Mesothelial cell of epicardium (in vitro differentiated cells): ENCODE measurements at places on chromosomes 1 and 21.

- H3K4me1 ChIP-seq = no peaks in the 10 kb centered on the region
- no peak for DNase-seq
- peaks cover 29% of the 10 kb centered on the region for H3K36me3 ChIP-seq
Observed at GRCh38 chr1:36177589-36178431, 21.9 kb downstream of the MAP7D1 start.

DNA sequence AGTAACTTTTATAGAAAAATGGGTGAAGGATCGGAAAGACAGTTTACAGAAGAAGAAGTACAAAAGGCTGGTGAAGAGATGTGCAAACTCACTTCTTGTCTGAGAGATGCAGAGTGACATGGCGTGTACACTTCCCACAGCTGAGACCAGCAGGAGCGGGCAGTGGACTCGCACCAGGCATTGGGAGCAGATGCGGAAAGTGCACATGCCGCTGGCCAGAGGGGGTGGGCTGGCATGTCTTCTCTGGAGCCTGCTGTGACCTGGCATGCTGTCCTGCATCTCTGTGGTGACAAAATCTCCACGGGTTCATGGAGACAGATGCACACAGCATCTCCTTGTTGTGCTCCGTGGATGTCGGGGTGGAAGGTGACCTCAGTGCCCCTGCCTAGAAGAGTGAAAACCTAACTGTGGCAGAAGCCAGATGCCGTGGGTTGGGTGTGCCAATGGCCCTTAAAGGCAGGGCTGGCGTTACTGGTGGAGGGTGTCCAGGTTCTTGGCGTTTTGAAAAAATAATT lies 128.6 kb upstream of the COL6A1 start:
- no peak for DNase-seq
- H3K4me1 ChIP-seq = peaks cover 25% of the 10 kb centered on the region
- no peak overlapping the region for H3K27ac ChIP-seq
- H3K27me3 ChIP-seq = peaks cover 2% of the 10 kb centered on the region

DNA sequence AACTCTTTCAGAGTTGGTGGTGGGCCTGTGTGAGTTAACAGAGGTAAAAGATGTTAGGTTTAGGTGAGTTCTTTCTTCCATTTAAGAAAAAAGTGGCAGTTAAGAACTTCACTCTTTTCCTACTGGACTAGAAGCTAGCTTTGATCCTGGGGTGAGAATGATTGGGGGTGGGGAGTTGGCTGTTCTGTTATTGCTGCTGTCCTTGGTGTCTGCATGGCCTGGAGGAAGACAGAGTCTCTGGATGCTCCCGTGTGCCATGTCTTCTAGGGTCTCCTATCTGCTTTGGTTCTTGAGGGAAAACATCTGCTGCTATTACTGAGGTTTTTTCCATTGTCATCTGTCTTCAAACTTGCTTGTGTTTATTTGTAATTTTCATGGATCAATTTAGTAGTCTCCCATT lies 275.7 kb downstream of the HLX start:
- H3K27me3 ChIP-seq = peaks cover 11% of the 10 kb centered on the region
- no peak overlapping the region for H3K27ac ChIP-seq
- DNase-seq = no peak

DNA sequence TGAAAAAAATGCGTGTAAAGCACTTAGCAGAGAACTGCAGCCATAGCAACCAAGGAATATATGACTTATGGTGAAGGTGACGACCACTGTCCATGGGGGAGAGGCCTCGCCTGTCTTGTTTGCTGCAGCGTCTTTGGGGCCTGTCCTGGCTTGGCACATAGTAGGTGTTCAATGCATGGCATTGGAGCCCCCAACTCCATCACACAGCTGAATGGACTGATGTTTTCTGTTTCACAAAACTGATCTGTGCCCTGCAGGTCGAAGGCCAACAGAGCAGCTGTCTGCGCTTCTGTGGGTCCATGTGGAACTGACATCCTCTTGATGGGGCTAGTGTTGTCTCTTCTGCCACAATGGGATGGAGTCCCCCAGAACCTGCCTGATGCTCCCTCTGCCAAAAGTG lies 296.0 kb downstream of the PTPRU start:
- no peaks in the 10 kb centered on the region for H3K36me3 ChIP-seq
- peaks cover 24% of the 10 kb centered on the region for H3K27me3 ChIP-seq
- no peak overlapping the region for H3K27ac ChIP-seq
- H3K4me1 ChIP-seq = no peaks in the 10 kb centered on the region
- peak; percentile 2 for DNase-seq

DNA sequence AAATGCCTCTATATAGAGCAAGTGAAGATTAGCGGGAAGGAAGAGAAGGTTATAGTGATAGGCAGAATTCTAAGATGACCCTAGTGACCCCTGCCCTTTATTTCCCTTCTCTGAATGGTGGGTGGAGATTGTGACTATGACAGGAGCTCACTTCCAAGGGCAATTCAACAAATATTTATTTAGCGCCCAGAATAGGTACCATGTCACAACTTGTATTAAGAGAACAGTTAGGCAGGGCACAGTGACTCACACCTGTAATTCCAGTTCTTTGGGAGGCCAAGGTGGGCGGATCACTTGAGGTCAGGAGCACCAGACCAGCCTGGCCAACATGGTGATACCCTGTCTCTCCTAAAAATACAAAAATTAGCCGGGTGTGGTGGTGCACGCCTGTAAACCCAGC lies 236.0 kb upstream of the POGK start:
- no peaks in the 10 kb centered on the region for H3K4me1 ChIP-seq
- no peaks in the 10 kb centered on the region for H3K36me3 ChIP-seq
- no peak for DNase-seq
- peaks cover 12% of the 10 kb centered on the region for H3K27me3 ChIP-seq
- H3K4me3 ChIP-seq = no peak overlapping the region
